ENCODE measurements at places on chromosomes 4 and X. TPM values are rescaled to one million over a fixed set of nuclear protein-coding genes. Genes with fewer than 3 reads are reported as not detected.

GPRASP1 gene
- 0.20 TPM for total RNA-seq

GABRB1 gene
- not detected for total RNA-seq

RHOXF1 gene
- total RNA-seq = not detected

SAGE1 gene
- total RNA-seq = 0.10 TPM

CPLX1 gene
- not detected for total RNA-seq

AVPR2 gene
- not detected for total RNA-seq

ACE2 gene
- total RNA-seq = not detected

CENPVL1 gene
- total RNA-seq = not detected

MAGEB2 gene
- 0.78 TPM for total RNA-seq

CASP6 gene
- total RNA-seq = 37.5 TPM

HAND2 gene
- total RNA-seq = 0.36 TPM

CENPVL2 gene
- not detected for total RNA-seq

MAGEB17 gene
- not detected for total RNA-seq

LRIT3 gene
- not detected for total RNA-seq

ANKRD50 gene
- total RNA-seq = 11.4 TPM

COX7B2 gene
- not detected for total RNA-seq

KCND1 gene
- 0.59 TPM for total RNA-seq

RBMXL3 gene
- total RNA-seq = not detected

FRAS1 gene
- 0.10 TPM for total RNA-seq

FAT4 gene
- 0.20 TPM for total RNA-seq

SATL1 gene
- total RNA-seq = not detected

DMP1 gene
- not detected for total RNA-seq

RTL9 gene
- total RNA-seq = 0.39 TPM

RRH gene
- not detected for total RNA-seq

SPATA18 gene
- total RNA-seq = 1.4 TPM

TLR8 gene
- not detected for total RNA-seq

NHS gene
- total RNA-seq = 6.8 TPM

USO1 gene
- 45.9 TPM for total RNA-seq

BEX4 gene
- total RNA-seq = 2.6 TPM

NXF2B gene
- not detected for total RNA-seq

HSFX2 gene
- 0.96 TPM for total RNA-seq

ARL9 gene
- 1.5 TPM for total RNA-seq

Measured in RPMI7951 (cell line).